ENCODE measurements at places on chromosomes 1 and 21.

DNA sequence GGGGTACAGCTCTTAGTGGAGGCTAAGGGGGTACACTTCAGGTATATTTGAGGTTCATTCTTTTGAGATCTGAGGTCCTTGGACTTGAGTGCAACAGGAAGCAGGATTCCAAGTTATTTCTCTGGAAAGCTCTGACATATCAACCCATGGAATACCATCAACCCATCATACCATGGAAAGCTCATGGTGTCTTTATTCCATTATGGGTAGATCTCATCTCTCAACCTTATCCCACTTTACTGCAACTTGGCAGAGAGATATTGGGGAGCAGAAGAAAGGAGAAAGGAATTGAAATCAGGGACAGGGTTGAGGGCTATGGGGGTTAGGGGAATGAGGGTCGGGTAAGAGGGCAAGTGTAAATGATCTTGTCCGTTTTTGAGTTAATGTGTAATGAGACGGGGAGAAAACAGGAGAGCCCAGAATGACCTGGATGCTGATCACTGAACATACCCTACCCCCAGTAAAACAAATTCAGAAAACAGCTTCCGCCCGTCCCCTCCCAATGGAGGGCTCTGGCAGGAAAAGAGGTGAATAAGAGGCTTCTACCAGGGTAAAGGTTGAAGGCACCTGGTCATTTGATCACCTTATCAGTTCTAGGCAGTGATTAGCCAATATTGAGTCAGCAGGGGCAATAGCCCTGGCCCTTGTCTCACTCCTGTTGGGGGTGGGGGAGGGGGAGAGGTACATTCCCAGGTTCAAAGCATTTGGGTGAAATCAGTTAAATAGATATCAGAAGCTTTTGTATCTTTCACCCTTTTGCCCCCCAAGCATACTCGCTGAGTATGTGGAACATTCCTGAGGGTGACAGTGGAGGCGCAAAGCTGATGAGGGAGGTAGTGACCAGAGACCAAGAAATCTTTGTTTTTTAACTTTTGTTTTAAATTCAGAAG lies 622 bp upstream of the APOA2 start:
- no peak for DNase-seq

DNA sequence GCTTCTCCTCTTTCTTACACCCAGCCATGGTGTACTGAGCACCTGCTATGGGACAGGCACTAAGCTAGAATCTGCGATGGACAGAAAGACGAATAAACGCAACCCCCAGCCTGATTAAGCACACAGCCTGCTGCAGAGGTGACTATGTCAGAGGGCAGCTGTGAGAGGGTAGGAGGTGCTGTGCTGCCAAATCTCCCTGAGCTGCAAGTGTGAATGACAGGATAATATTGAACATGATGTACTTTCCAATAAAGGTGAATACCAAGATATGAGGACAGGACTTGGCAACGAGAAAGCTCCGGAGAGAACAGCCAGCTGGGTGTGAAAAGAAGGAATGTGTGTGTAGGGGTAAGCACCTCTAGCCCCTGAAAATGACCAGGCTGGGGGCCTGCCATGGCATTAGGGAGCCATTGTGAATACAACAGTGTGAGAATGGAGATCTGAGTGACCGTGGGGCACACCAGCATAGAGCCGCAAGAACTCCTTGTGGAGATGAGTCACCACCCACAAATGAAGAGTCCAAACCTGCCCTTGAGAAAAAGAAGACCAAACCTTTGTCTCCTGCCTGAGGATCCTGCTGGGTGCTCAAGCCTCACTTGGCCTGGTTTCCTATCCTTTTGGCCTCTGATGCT lies 83.0 kb upstream of the ATF3 start:
- DNase-seq, result no peak

DNA sequence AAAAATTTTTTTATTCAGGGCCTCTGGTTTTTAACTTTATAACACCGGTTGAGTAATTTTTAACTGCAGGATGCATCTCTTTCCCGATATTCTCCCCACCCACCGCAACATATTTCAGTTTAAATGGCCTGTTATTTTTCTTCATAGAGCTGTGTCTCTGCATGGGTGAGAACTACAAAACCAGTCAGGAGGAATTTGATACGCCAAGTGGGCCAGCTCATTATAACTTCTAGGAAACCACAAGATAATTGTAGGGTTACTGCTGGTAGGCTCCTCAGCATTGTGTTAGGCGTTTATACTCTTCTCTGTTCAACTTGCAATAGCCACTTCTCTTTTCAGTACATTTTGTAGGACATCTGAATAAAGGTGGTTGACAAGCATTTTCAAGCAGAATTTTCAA lies 169.7 kb downstream of the PBX1 start:
- DNase-seq, result no peak

- DNase-seq, result no peak
Measured at GRCh38 chr1:108502624-108503023, 52.5 kb downstream of the NBPF6 start.

GRCh38 chr1:15509586-15509985 lies 14.4 kb downstream of the CASP9 start:
- no peak for DNase-seq

GRCh38 chr1:47937586-47938254 lies 59.5 kb downstream of the TRABD2B start:
- no peak for DNase-seq

GRCh38 chr1:211825980-211826379 lies 4.6 kb downstream of the LPGAT1 start:
- no peak for DNase-seq

DNA sequence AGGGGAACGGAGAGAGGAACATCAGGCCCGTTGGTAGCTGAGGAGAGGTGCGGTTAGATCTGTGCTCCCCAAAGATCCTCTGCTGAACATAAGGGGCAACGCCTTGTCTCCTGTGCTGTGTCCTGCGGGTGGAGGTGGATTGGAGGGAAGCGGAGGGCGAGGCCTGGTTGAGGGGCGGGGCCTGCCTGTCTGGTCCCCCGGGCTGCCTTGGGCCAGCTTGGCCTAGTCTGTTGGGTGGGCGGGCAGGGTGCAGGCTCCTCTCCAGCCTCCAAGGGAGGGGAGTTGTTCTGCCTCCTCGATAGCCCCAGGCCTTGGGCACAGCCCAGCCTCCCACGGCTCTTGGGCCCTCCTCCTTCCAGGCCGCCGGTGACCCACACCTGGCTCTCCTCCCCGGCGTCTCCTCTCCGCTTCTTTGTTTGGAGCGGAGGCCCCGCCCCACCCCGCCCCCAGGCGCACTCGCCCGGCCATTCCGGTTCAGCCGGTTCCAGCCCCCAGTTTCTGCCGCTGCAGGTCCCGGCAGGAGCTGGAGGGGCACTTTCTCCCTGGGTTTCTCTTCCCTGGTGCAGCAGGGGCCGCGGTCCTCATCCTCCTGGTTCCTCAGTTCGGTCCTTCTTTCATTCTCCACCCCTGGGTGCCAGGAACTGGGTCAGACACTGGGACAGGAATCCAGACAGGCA lies 19.4 kb downstream of the PTPRF start:
- no peak for DNase-seq

DNA sequence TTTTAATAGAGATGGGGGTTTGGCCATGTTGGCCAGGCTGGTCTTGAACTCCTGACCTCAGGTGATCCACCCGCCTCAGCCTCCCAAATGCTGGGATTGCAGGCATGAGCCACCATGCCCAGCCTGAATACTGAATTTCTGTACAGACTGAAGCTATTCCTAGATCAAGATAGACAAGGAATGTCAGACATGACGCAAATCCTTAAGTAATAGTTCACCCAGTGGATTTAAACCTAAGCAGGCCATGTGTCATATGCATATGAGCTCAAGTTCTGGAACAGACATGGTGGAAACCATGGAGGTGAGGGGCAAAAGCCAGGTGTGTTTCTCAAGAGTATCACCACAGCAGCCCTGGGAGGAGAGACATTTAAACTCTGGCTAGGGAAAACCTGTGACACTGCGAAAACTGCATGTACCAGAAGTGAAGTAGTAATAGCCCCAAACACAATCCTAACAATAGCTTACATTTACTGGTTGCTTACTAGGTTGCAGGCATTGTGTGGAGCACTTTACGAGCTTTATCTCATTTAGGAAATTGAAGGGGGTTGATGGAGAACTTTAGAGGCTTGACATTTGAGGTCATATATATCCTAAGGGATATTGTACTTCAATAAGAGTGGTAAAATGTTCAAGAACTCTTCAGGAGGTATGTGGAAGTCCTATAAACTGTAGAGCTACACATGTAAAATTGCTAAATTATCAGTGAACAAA lies 31.7 kb upstream of the MAN1A2 start:
- DNase-seq, result no peak

- DNase-seq, result no peak
Measured at GRCh38 chr1:54256522-54257345, 56.8 kb downstream of the MRPL37 start.

DNA sequence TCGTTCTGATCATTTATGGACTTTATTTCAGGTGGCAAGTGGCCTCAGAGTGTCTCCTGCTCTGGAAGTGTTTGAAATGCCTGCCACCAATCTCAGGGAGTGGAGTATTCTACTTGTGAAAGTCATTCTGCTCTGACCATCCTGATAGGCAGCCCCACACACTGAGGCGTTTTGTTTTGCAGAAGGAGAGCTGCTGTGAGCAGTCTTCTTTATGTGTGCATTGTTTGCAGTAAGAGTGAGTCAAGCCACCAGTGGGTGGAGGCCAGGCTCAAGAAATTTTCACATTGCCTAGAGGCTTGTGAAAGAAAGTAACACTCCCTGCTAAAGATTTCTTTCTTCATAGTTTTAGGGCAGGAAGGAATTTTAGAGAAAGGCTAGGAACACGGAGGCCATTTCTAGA lies 204.4 kb downstream of the SLC35F3 start:
- no peak for DNase-seq

DNA sequence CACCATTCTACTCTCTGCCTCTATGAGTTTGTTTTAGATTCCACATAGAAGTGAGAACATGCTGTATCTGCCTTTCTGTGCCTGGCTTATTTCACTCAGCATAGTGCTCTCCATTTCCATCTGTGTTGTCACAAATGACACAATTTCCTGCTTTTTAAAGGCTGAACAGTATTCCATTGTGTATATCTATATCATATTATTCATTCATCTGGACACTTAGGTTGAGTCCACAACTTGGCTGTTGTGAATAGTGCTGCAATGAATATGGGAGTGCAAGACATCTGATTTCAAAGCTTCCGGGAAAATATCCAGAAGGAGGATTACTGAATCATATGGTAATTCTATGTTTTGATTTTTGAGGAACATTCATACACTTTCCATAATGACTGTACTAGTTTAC lies 20.1 kb upstream of the DONSON start:
- no peak for DNase-seq

GRCh38 chr1:209707308-209707707 lies 2.7 kb downstream of the HSD11B1 start:
- DNase-seq, result no peak

Data from right renal cortex interstitium (tissue), 3 donors.